ENCODE measurements at places on chromosomes 7 and 10.

DNA sequence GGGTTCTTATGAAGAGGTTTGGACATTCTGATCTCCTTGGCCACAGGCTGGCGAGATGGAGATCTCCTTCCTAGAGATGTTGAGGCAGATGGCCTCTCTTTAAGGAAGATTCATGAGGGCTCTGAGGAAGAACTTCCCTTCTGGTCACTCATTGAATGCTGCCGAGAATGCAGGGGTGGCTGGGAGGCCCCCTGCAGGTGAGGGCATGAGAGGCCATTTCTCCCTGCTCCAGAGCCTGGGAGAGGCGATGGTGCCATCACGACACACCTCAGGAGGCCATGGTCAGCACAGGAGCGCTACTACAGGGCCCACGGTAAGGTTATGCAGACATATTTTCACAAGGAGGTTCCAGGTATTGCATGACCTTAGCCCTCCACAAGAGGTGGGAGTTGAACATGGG lies 40.2 kb downstream of the CXCL12 start:
- DNase-seq = no peak

DNA sequence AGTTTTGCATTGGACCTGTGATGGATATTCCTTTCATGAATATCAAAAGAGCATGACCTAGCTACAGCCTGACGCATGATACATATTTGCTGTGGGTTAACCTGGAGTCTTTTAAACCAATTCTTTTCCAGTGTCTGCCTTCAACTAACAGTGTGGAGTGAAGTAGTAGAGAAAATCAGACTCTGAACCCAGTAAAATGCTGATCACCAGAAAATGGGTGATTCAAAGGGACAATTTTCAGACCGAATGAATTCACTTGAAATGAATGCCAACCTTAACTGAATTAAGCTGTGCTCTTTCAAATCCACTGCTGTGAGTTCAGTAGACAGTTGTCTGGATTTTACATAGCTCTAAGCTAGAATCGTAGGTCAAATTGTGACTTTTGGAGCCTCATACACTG lies 123.0 kb downstream of the CDK14 start:
- no peak for DNase-seq

DNA sequence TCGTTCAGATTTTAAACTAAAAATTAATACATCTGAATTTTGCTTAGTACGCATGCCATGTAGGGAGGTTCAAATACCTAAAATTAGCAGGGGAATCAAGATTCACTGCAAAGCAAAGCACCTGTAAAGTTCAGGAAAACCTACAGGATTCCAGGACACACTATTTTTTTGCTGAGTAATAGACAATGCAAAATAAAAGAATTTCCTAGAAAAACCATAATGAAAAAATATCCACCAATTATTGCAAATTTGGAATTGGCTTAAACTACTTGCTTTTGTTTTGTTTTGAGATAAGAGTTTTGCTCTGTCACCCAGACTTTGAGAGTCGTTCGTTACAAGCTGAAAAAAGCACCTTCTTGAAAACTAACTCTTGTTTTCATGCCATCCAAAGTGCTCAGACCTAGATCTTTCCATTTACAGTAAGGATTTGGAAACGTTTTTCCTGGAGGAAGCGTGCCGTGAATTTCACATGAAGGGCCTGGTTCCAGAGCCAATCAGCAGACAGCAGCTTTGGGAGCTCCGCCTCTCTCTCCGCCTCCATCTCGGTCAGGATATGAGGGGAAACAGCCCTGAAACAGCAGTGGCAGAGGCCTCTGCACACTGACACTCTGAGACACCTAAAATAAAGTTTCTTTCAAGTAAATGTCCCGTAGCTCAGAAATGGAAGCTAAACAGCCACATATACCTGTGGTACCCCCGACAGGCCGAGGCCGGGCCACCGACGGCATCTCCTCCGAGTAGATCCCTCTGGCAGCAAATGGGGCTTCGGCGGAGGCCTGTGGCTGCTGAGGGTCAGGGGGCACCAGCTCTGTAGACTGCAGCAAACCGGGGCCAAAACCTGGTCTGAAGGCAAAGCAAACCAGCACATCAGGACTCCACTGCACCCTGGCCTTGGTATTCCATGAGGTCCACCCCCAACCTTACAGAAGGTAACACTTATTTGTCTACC lies 45.9 kb upstream of the ATP6V0A4 start:
- DNase-seq = no peak

GRCh38 chr7:92108821-92109220 lies 25.5 kb downstream of the CYP51A1 start:
- DNase-seq = no peak

DNA sequence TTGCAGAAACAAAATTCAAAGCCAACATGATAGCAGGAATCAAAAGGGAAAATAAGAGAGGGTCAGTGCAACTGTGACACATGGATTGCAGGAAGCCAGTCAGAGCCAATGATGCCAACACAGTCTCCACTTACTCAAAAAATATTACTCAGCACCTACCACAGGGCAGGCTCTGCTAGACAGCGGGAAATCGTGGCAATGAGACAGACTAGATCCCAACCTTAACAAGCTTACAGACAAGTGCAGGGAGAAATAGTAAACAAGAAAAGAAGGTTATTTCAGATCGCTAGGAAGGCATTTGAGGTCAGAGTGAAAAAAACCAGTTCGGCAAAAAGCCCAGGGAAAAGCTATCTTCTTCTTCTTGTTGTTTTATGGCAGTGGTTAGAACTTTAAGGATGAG lies 45.2 kb upstream of the NPFFR1 start:
- no peak for DNase-seq

- no peak for DNase-seq
These were observed 32.7 kb upstream of the NPVF start for GRCh38 chr7:25260862-25261494.

- DNase-seq = no peak
These were observed 409.4 kb upstream of the FZD8 start for GRCh38 chr10:36051500-36051991.

DNA sequence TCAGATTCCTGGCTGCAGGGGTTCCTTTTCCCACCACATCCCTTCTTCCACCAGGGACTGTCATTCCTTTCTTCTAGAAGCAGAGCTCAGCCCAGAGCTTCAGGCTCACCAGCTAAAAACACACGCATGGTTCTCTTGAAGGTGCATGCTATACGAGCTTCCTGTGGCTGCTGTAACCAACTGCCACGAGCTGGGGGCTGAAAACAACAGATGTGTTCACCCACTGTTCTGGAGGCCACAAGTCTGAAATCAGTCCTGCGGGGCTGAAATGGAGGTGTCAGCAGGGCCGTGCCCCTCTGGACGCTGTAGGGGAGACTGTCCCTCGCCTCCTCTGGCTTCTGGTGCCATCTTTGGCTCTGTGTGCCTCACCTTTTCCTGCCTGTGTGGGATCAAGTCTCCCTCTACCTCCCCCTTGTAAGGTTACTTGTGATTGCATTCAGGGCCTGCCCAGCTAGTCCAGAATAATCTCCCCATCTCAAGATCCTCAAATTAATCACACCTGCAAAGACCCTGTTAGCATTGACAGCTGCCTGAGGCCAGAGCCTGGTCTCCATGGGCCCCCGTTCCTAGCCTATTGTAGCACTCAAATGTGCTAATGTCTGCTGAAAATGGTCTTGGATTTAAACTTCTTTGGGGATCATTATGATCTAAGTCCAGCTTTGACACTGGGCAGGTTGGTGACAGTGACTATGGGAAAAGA lies 13.7 kb downstream of the RAB19 start:
- no peak for DNase-seq

DNA sequence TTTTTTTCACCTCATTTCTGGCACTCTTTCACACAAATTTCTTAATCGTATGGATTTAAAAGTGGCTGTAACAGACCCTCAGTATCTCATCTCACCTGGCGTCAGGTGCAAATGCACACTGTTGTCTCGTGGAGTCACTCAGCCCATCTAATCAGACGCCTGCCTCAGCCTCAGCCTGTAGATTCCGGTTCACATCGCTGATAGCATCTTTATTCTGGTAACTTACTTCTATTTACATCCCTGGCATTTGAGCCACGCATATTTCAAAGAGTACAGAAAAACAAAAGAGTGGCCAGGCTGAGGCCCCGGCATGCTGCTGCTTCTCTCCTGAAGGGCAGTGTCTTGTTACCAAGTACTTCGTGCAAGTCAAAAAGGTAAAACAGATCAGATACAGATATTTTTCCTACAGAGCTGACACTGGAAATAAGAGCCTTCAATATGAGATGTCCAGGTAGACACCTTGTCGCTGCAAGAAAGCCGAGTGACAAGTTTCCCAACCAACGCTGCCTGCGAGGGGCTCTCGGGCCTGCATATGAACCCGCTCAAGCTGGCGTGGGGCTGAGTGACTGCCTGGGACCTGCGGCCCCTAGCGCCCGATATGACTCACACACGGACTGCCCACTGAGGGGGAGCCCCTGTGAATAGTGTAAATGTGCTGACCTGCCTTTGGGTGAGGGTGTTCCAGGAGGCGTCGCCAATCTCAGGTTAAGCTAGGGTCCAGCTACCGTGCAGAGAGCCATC lies 4.3 kb downstream of the VIPR2 start:
- DNase-seq = no peak

- no peak for DNase-seq
These were observed 13.2 kb upstream of the GOLGA7B start for GRCh38 chr10:97836446-97836845.

DNA sequence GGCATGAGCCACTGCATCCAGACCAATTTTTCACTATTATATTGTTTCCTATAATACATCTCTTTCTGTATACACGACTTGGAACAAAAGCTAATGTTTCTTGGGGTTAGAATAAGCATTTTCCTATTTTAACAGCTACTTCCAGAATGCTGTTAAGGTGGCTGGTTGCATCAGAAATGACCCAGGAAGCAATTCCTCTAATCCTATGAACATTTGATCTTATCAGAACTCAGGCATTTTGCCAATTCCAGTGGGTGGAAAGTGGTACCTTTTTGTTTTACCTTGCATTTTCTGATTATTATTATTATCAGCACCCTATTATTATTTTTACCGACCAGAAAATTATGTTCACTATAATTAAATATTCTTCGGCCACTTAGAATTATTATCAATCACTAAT lies 73.3 kb downstream of the NDUFB2 start:
- DNase-seq = no peak

- no peak for DNase-seq
These were observed 16.3 kb upstream of the HNRNPH3 start for GRCh38 chr10:68315582-68315981.

DNA sequence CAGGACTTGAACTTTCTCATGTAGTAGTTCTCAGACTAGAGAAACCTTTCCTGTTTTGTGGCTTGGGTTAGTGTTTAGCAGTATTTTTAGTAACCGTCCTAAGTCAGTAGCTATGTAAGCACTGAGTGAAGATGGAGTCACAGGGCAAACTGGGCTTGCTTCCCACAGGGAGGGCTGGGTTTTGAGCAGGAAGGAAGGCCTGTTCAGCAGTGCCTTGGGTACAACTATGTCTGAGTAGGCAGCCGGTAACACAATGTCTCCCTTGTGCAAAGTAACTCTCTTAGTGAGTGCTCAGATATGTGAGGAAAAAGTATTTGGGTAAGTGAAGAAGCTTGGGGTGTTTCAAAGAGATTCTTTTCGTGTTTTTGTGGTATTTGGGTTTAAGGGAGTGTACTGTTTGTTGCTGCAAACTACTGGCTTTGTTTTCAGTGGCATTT lies 96.4 kb downstream of the CCSER2 start:
- DNase-seq = no peak

DNA sequence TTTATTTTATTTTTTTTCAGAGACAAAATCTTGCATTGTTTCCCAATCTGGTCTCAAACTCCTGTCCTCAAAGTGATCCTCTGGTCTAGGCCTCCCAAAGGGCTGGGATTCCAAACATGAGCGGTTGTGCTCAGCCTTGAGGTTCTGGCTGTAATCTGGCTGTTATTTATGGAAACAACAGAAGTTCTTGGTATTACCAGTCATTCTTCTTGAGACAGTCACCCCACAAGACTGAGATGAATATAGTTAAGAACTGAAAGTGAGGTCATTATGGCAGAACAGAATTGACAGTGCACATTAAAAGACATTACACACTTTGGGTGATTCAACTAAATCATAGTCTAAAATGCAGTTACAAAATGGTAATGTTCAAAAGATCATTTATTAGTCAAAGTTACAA lies 719.5 kb downstream of the ZWINT start:
- no peak for DNase-seq

GRCh38 chr7:150978126-150978789 lies at the start of gene KCNH2:
Gene KCNH2, minus strand, starts transcription at chr7:150978321. Its CDS starts 408 bp downstream, at chr7:150977913.
- no peak for DNase-seq

DNA sequence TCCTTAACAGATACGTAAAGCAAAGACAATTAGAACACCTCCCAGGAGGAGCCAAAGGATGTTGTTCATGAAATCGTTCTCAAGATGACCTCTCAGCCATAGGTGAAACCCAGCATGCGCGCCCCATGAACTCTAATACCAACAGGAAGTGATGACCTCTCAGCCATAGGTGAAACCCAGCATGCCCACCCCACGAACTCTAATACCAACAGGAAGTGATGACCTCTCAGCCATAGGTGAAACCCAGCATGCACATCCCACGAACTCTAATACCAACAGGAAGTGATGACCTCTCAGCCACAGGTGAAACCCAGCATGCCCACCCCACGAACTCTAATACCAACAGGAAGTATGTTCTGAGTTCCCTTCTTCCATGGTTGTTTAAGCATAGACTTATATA lies 205.2 kb upstream of the ADARB2 start:
- DNase-seq = no peak

GRCh38 chr7:27198871-27199801 lies 755 bp downstream of the HOXA13 start:
- DNase-seq = no peak

DNA sequence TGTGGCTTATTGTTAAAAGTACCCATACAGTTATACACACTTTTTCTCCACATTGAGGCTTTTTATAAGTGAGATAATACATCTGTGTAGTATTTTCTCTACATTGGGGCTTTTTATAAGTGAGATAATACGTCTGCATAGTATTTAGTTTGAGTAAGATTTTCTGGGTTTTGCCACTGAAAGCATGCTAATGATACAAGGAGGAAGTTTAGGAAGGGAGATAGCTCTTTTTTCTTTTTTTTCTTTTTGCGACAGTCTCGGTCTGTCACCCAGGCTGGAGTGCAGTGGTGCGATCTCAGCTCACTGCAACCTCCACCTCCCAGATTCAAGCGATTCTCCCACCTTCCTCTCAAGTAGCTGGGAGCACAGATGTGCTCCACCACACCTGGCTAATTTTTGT lies 13.3 kb downstream of the FAM107B start:
- no peak for DNase-seq

GRCh38 chr7:47757921-47758411 lies 176.1 kb upstream of the TNS3 start:
- no peak for DNase-seq

GRCh38 chr7:117262546-117262945 lies 60.3 kb downstream of the WNT2 start:
- no peak for DNase-seq

- no peak for DNase-seq
These were observed 90.1 kb downstream of the NPSR1 start for GRCh38 chr7:34747867-34748727.
